ENCODE measurements at places on chromosomes 11 and 22.
A peak's percentile ranks its signal among the peaks of the same experiment; 100 is the strongest.

- DNase-seq, result no peak
Measured at GRCh38 chr11:75341612-75342011, 9.8 kb downstream of the ARRB1 start.

- peak; percentile 52 for DNase-seq
Measured at GRCh38 chr22:37492428-37493344, 6.5 kb upstream of the MFNG start.

- no peak for DNase-seq
Measured at GRCh38 chr11:61095021-61095420, 7.3 kb upstream of the CD5 start.

DNA sequence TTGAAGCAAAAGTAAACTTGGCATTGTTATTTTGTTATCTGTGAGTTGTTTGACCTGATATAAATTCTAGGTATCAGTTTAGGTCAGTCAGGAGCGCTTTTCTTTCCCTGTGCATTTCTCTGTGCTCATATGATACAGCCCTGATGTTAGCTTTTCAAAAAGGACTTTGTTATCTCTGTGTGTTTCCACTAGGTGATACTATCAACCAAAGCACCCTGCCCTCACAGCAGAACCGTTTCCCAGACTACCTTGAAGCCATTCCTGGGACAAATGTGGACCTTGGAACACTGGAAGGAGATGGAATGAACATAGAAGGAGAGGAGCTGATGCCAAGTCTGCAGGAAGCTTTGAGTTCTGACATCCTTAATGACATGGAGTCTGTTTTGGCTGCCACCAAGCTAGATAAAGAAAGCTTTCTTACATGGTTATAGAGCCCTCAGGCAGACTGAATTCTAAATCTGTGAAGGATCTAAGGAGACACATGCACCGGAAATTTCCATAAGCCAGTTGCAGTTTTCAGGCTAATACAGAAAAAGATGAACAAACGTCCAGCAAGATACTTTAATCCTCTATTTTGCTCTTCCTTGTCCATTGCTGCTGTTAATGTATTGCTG is 87.7 kb upstream of the BIRC3 start:
- no peak for DNase-seq

DNA sequence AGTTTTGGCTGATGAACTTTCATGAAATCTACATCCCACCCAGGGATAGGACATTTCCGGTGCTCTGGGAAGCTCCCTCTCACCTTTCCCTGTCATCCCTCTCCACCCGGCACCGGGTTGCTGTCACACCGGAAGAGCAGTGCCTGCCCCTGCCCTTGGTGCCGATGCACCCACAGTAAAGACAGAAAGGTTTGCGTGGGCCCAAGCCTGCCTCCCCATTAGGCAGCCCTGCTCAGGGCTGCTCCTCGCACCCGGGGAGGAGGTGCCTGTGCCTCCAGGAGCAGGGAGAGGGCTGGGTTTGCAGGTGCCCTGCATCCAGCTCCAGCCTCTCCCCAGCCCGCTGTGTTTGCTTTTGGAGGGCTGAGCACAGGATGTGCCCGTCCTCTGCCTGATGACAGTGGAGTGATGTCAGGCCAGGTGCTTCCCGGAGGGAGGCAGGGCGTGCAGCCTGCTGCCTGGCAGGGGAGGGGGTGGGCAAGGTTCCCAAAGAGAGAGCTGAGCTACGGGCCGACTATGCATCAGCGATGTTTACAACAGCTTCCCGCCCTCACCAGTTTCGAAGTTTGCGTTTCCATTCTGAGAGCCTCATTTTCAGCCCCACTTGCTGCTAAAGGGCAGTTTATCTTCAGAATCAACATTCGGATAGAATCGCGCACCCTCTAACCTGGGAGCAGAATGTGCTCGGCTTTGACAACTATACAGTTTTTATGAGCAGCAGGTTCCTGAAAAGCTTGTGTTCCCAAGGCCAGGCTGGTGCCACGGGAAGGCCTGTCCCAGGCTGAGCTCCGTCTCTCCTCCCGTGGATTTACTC is 83.2 kb upstream of the CLDN5 start:
- DNase-seq, result no peak

- DNase-seq, result no peak
Measured at GRCh38 chr11:71505001-71505400, 22.1 kb upstream of the KRTAP5-7 start.

DNA sequence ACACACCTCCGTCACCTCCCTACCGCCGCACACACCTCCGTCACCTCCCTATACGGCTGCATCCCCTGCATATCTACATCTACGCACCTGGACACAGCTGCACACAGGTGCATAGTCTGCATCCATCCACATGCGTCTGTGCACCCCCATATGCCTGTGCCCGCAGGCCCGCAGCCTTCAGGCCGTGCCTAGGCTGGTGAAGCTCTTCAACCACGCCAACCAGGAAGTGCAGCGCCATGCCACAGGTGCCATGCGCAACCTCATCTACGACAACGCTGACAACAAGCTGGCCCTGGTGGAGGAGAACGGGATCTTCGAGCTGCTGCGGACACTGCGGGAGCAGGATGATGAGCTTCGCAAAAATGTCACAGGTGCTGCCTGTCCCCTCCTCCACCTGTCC is 4.8 kb downstream of the PKP3 start:
- no peak for DNase-seq

DNA sequence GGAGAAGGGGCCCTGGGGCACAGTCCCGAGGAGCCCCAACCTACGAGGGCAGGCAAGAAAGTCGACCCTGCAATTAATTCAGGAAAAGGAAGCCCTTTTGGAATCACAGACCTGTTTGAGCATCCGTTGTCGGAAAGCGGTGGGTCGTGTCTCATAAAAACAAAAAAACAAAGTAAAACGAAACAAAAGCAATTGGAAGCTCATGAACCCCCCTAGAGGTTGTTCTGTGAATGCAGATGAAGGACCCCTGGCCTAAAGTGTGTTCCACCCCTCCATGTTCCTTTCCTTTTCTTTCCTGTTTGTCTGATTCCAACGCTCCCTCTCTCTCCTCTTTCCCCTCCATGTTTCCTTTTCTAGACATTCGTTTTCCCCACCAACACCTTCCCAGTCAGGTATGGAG is 203.7 kb downstream of the GRIK4 start:
- DNase-seq, result peak; percentile 34

- DNase-seq, result no peak
Measured at GRCh38 chr22:37228106-37229011, 15.7 kb downstream of the RAC2 start.

- DNase-seq, result no peak
Measured at GRCh38 chr11:86582898-86583297, 89.5 kb downstream of the ME3 start.

DNA sequence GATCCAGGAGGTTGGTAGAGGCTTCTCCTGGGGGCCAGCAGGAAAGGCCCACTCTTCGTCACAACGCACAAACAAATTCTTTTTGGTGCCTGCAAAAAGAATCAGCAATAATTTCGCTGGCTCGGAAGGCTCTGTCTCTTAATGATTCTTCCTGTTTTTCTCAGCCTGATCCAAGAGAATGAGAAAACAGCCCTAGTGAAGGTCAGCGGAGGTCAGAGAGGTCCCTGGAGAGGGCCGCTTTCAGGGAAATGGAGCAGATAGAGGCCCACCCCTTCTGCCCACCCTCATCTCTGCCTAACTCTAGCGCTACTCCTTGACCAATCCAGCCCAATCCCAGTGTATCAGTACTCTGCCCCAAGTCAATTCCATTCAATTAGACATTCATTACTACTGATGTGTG is 19.2 kb downstream of the LRRC55 start:
- DNase-seq, result no peak

DNA sequence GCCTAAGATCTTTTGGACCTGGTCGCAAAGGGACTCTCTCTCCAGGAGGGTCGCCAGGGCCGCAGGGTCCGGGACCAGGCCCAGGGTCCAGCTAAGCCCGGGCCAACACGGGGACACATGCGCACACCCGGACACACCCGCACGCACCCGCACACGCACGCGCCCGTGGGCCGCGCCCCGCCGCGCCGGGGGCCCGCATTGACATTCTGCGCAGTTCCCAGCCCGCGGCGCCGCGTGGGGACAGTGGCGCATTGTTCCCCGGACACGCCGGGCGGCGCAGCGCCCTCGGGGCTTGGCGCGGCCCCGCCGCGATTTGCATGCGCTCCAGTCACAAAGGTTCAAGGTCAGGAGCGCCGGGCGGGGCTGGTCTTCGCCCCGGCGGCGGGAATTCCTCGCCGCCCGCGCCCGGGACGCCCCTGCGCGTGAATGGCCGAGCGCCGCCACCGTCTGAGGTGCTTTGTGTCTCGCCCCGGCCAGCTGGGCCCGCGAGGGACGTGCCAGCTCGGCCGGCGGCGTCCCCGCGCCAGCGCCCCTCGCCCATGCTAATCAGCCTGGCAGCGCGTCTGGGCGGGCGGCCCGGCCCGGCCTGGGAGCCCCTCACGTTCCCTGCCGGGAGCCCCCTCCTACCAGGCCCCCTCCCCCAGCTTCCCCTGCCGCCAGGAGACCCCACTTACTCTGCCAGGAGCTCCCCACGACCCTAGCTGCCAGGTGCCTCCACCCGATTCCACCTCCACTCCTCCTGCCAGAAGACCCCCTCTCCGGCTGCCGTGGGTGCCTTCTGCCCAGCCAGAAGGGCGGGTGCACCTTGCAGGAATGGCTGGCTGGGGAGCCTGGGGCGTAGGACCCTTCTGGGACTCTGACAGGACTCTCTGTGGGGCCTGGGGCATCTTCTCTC is 50.5 kb upstream of the WNT7B start:
- DNase-seq, result peak; percentile 48

- DNase-seq, result no peak
Measured at GRCh38 chr11:674406-674805, 20.6 kb downstream of the DEAF1 start.

GRCh38 chr22:39230261-39231196 is 14.3 kb downstream of the PDGFB start:
- DNase-seq, result no peak

DNA sequence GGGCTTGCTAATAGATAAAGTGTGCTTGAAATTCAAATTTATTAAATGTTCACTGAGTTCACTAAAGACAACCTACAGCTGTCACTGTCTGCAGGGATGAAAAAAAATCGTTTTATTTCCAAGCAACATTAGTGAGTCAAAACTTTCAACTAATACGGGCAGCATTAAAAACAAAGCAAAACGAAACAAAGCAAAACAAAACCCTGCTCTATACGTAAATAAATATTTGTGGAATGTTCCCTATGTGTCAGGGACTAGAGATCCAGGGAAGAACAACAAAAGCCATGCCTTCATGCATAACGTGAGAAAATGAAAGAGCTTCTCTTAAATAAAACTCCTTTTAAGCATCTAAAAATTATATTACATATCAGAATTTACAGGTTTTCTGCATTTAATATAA is 553 bp downstream of the NAALAD2 start:
- DNase-seq, result no peak

DNA sequence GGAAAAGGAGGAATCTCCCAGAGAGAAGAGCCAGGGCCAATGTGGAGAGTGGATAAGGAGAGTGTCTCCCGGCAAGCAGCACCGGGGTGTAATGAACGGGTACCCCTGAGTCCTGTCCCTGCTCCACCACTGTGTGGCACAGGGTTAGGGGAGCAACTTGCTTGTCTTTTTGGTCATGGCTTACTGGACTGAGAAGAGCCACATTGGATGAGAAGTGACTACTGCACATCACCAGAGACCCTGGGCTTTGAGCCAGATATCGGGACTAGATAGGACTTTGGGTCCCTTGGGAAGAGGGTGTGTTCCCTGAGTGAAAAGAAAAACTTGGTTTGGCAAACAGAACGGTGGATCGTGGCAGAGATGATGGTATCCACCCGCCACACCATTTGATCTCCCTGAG is 24.6 kb downstream of the SDHAF2 start:
- peak; percentile 8 for DNase-seq

DNA sequence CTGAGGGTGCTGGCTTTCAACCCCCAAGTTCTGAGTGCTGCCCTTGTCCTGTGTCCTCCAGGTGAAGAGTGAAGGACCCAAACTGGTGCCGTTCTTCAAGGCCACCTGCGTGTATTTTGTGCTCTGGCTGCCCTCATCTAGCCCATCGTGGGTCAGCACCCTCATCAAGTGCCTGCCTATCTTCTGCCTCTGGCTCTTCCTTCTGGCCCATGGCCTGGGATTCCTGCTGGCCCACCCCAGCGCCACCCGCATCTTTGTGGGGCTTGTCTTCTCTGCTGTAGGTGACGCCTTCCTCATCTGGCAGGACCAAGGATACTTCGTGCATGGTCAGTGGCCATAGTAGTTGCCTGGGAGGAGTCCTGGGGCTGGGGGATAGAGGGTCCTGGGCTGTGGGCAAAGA is 2.3 kb downstream of the TMEM86A start:
- DNase-seq, result no peak

DNA sequence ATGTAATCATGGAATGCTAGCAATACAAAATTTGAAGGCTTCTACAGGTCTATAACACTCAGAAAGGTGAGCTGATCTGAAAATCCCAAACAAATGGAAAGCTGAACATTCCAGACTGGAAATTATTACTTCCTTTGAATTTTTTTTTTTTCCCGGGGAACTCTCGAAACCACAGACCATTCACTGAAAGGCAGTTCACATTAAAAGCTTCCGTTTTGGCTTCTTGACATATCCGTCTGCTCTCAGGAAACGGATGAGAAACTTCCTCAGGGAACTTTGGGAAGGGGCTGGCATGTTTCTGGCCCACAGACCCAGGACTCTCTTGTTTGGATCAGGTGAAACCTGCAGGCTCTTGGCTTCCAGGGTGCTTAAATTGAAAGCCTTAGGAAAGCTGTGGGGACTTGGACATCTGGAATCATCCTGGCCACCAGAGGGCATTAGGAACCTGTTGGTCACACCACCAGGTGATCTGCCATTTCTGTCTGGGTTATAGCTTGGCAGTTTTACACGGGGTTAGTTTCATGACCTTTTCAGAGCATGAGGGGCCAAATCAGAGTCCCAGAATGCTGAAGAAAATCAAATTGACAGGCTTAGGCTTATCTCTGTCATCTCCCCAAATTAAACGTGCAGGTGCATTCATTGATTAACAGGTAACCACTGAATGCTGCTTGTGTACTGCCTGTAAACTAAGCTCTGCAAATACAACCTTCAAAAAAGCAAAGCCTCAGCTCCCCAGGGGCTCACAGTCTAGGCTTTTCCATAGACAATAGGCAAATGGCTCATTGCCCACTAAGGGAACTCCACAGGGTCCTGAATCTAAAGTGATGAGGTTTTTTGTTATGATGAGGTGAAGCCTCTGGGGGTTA is 22.7 kb upstream of the GRAMD1B start:
- DNase-seq, result peak; percentile 35

GRCh38 chr11:58490827-58491226 is 17.1 kb downstream of the OR5B21 start:
- DNase-seq, result no peak

- no peak for DNase-seq
Measured at GRCh38 chr11:33366918-33367317, 109.7 kb downstream of the HIPK3 start.

- no peak for DNase-seq
Measured at GRCh38 chr22:27843441-27843840, 41.9 kb upstream of the MN1 start.

GRCh38 chr11:67700548-67701262 is 26.3 kb upstream of the ALDH3B2 start:
- DNase-seq, result no peak

GRCh38 chr11:126419801-126420697 is 64.6 kb downstream of the ST3GAL4 start:
- DNase-seq, result peak; percentile 86

- no peak for DNase-seq
Measured at GRCh38 chr11:120102864-120103122, 35.1 kb downstream of the TRIM29 start.

GRCh38 chr11:12273618-12273995 is 103.8 kb upstream of the PARVA start:
- DNase-seq, result no peak
